NCI-H187 (cell line): ENCODE measurements at places on chromosomes 5 and 9.

- no peak for DNase-seq
Observed at GRCh38 chr9:127776924-127777289, 1.6 kb downstream of the SH2D3C start.

DNA sequence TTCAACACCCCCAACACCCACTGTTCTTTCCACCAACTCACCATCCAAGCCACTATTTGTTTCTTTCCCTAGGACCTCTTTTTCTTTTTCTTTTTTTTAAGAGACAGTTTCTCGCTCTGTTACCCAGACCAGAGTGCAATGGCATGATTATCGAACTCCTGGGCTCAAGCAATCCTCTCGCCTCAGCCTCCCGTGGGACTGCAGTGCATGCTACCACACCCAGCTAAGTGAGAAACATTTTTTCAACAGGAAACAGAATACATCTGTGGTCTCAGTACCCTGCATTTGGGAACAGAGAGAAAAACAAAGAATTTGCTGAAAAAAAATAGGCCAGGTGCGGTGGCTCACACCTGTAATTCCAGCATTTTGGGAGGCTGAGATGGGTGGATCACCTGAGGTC is 24.6 kb downstream of the B4GALT1 start:
- DNase-seq = no peak

GRCh38 chr9:7320841-7321240 is 478.7 kb downstream of the DMAC1 start:
- no peak for DNase-seq

- peak; percentile 54 for DNase-seq
Observed at GRCh38 chr9:124206391-124206790, 51.4 kb upstream of the NEK6 start.

GRCh38 chr5:106877881-106878280 is 792.9 kb downstream of the EFNA5 start:
- DNase-seq = no peak
